ENCODE measurements at places on chromosomes 6 and 20.

DNA sequence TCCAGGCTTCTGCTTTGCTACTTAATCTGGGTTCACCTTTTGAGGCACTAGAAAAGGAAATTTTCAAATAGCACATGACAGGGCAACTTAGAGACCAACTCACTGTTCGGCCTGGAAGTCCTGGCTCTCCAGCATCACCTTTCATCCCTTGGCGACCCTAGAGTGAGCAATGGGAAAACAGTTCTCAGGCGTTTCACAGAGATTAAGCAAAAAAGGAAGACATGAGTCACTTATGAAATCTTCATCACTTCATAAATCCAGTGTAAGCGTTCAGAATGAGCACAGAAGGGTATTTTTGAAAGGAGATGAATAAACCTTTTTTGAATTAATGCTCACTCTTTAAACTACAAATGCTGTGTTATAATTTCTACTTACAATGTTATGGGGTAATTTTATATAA lies 104.0 kb downstream of the COL12A1 start:
- peak; percentile 35 for DNase-seq

DNA sequence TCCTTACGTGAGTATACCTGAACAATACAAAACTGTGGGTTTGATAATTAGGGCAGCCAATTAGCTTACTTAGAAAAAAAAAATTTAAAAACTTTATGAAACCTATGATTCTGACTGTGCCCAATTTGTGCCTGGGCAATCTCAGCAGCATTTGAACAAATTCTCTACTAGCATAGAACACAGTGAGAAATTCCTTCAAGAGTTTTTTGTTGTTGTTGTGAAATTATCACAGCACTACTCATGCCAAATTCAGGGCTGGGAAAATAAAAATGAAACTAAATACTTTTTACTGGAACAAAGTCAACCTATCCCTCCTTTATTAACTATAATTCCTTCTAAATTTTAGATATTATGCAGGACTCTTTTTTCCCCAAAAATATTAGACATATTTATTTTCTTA lies 42.9 kb downstream of the POU3F2 start:
- no peak for DNase-seq

DNA sequence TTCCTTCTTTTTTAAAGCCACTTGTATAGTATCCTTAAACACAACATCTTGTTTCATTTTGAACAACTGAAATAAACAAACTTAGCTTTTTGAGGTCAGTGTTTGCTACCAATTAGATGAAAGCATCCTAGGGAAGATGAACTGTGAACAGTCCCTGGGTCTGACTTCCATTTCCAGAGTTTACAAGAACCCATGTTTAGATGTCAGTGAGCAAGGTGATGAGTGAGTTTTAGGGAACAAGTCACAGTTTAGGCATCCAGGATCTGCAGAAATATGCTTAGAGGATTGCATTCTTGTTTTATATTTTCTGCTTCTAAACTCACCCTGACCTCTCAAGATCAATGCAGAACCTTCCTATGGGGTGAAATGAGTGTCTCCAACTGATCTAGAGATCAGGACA lies 3.0 kb downstream of the ZC2HC1B start:
- DNase-seq, result no peak

DNA sequence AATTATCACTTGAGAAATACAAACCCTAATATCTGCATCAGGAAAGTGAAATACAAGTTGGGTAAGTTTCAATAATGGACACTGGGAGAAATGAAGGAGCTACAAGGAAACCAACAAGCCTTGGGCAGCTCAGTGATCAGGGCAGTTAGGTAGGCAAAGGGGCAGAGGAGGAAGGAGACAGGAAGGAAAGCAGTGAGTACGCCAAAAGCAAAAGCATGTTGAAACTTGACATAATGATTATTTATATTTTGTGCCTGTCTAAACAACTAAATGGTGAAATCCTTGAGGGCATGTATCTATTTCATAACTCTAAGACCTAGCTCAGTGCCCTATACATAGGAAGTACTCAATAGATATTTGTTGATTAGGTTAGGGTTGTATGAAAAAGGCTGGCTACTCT lies 23.3 kb downstream of the PXT1 start:
- no peak for DNase-seq
